ENCODE measurements at places on chromosomes 16 and 17.

- DNase-seq: no peak
These were observed 147.8 kb downstream of the NTN1 start for GRCh38 chr17:9169116-9169515.

- DNase-seq: no peak
These were observed 92.2 kb upstream of the CACNG3 start for GRCh38 chr16:24163935-24164334.

DNA sequence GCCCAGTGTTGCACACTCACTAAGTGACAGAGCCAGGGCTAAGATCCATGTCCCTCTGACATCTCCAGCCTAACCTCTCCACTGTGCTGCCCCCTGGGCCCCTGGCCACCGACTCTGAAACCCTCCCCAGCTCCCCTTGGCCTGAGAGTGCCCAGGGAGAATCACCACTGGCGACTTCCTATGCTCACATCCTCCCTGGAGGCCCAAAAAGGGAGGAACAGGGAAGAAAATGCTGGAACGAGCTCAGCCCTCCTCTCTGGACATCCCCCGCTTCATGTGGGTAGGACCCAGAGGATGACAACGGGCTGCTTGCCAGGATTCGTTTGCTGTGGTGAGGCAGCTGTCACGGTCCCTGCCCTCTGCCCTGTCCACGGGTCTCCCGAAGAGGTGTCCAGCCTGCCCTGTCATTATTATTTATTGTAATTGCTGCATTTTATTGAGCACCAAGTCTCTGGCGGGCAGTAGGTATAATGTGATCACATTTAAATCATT lies 153.5 kb upstream of the RPL38 start:
- DNase-seq: no peak

DNA sequence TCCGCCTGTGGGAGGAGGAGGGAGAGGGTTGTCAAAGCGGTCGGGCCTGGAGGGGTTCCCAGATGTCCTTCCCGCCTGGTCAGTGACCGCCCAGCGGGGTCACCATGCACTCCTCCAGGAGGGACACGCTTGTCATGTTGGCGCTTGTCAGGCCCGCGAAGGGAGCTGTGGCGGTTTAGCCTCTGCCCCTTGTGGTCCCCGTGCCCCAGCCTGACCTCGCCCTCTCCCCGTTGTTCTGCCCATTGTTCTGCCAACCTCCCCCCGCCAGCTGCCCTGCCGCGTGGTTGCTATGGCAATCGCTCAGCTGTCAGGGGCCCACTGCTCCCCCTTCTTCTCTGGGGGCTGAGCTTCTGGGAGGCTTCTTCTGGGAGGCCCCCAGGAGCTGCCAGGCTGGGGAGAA lies 146.4 kb upstream of the CIBAR2 start:
- no peak for DNase-seq

- no peak for DNase-seq
These were observed 106.3 kb upstream of the HLF start for GRCh38 chr17:55158439-55158838.

GRCh38 chr16:53131363-53132071 lies 76.7 kb downstream of the CHD9 start:
- peak; percentile 19 for DNase-seq

GRCh38 chr17:8158267-8159031 lies 4.3 kb downstream of the VAMP2 start:
- peak; percentile 82 for DNase-seq

GRCh38 chr17:5561736-5562571 lies 22.4 kb downstream of the NLRP1 start:
- no peak for DNase-seq

DNA sequence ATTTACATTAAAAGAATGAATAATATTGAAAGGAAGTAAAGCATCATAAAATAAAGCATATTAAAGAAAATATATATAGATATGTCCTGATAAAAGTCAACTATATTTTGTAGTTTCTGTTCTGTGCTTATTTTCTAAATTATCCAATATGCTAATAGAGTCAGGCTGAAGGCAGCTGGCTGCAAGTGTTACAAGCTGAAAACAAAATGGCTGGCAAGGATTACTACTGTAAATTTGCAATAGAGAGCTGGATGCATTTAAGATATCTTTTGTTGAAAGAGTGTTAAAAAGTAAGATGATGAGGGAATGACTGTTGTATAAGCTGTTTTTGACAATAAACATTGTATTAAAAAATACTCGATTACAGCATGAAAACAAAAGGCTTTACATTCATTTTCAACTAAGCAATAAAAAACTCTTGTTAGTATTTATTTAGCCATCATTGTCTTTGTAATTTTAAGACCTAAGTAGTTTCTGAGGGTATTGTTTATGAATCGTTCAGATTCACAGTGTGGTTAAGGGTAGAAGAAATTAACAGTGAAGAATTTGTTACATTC lies 76.3 kb downstream of the TANC2 start:
- DNase-seq: no peak

DNA sequence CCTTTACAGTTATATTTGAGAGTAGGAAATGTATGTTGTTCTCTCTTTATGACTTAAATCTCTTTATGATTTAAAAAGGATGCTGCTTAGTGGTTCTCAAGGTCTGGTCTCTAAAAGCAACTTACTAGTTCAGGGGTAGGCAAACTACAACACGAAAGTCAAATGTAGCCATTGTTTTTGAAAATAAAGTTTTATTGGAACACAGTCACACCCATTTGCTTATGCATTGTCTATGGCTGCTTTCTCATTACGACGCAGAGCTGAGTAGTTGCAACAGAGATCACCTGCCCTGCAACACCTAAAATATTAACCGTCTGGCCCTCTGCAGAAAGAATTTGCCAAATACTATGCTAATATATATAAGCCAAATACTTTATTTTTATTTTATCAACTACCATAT lies 58.2 kb downstream of the HELZ start:
- no peak for DNase-seq

DNA sequence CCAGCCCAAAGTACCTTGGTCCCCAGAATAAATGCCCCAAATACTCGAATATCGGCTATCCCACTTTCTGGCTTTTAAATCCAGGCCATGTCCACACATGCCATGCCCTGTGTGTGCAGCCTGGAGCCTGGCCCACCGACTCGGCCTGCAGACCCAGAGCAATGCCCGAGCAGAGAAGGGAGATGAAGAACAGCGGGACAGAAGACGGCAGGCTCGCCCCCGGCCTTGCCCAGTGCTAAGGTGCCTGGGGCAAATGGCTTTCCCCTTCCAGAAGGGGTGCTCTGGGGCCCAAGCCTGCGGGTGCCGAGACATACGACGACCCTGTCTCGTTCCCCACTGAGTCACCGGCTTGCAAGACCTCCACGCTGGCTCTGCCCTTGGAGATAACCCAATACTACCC lies 8.0 kb downstream of the CLUH start:
- no peak for DNase-seq

GRCh38 chr17:48615047-48615962 lies at the start of gene HOXB8:
Gene HOXB8 (minus strand): TSS chr17:48615292. CDS start chr17:48614704, 588 bp downstream.
- DNase-seq: no peak

- peak; percentile 12 for DNase-seq
These were observed 116.0 kb downstream of the SOCS1 start for GRCh38 chr16:11140098-11140375.

DNA sequence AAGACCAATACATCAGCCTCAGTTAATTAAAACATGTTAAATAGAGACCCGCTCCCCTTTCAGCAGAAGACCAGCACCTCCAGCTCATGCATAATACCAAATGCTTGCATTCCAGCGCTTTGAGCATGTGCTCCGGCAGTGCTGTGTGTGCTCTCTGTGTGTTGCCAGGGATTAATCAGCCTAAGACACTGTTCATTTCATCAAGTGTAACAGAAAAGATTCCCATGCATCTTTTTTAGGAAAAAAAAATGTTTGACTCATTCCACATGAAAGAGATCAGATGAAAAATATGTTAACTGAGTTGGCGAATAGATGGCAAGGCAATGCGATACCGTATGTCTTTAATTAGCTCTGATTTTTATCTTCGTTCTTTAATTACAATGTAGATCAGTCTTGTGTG lies 187.6 kb downstream of the RPTOR start:
- no peak for DNase-seq

DNA sequence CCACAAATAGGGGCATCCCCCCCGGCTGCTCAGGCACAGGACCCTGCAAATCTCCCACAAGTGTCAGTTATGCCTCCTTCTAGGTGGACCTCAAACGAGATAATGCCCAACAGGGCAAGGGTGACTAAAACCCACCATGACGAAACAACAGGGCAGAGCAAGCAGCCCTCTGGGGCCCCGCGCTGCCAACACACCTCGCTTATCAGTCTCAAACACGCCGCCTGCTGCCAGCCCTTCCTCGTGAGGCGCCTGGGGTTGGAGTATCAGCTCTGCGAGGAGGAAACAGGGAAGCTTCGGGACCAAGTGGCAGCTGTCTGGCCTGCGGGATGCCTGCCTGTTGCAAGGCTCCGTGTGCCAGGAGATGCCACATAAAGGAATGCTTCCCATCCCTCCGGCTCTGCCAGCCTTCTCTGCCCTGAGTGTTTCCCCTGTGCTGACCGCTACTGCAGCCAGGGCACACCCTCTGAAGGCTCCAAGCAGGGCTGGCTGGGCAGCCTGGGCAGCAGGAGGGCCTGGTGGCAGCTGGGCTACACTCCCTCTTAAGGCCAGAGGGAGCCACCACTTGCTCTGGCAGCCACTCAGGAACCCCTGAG lies 2.5 kb downstream of the SMIM5 start:
- DNase-seq: no peak

DNA sequence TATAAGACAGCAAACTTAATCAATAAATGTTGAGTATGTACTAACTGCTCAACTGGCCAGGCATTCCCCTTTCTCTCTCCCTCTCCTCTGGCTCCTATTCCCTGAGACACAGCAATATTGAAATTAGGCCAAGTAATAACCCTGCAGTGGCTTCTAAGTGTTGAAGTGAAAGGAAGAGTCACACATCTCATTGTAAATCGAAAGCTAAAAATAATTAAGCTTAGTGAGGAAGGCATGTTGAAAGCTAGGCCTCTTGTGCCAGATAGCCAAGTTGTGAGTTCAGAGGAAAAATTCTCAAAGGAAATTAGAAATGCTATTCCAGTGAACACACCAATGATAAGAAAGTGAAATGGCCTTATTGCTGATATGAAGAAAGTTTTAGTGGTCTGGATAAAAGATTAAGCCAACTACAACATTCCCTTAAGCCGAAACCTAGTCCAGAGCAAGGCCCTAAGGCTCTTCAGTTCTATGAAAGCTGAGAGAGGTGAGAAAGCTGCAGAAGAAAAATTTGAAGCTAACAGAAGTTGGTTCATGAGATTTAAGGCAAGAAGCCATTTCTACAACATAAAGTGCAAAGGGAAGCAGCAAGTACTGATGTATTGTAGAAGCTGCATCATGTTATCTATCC lies 35.4 kb upstream of the ABCC11 start:
- DNase-seq: no peak

DNA sequence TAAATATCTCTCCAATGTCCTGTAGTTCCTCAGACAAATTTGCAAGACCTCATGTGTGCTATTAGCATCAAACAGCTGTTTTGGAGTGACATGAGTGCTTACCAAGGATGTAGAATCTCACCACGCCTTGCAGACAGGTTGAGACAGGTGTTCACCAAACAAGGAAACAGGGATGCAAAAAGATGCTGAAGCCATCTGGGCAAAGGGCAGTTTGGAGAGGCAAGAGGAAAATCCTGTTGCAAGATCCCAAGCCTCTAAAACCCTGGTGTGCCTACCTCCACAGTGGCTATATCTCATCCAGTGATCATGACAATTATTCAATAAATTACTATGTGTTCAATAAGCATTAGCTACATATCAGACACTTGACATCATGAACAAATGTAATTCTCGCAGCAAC lies 373.7 kb downstream of the SOX9 start:
- no peak for DNase-seq
